Thymus (tissue), 14 donors: ENCODE measurements at places on chromosomes 13 and 19.

DNA sequence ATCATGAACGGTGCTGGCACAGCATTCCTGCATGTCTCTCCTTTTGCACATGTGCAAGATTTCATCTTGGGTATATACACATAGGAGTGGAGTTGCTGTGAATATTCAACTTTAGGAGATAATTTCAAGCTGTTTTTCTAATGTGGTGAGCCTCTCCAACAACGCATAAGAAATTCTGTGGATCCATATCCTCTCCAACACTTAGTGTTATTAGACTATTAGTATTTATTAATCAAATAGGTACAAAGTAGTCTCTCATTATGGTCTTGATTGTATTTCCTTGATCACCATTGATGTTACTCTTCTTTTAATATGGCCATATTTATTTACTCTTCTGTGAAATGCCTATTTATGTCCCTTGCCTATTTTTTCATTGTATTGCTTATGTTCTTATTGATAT is 114.5 kb downstream of the URI1 start:
- no peak for DNase-seq

- DNase-seq, result no peak
Measured at GRCh38 chr19:18593367-18594095, 4.9 kb downstream of the REX1BD start.

- DNase-seq, result no peak
Measured at GRCh38 chr13:85879014-85879413, 79.8 kb upstream of the SLITRK6 start.

DNA sequence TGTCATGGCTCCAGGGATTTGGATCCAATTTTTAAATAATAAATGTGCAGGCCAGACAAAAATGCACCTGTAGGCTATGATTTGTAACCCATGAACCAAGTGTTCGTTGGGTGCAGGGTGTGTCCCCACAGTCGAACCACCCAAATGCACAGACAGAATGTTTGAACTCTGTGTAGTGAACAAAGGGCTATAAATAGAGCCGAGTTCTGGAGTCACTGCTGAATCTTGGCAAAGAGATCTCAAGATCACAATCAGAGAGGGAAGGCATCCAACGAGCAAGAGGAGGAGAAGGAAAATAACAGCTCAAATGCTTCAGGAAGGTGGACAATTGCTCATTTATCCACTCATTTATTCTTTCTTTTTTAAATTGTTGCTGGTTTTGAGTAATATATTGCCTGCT is 547.9 kb downstream of the FGF9 start:
- no peak for DNase-seq

DNA sequence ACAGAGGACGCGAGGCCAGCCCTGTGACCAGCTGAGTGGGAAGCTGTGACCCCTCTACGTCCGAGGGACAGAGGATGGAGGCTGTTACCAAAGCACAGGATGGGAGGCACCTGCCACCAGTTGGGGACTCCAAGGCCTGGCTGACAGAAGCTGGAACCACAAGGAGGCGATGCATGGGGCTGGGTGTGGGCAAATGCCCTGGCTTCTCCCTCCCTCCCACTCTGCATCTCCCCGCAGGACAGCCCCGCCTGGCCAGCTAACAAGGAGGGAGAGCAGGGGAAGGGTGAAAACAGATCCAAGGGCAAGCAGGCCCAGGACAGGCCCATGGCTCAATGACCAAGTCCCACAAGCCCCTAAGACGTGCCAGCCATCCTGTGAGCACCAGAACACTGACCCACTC is 28.6 kb downstream of the AKT2 start:
- no peak for DNase-seq

DNA sequence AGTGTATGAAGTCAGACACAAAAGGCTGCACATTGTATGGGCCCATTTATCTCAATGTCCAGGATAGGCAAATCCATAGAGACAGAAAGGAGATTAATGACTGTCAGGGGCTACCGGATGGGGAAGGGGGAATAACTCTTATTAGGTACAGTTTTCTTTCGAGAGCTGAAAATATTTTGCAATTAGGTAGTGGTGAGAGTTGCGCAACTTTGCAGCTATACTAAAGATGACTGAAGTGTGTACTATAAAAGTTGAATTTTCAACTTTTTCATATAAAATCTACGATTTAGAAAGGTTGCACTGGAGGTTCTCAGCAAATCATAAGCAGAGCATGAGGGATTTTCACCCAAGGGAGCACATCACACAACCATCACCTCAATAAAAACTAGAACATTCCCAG is 16.1 kb upstream of the SLC15A1 start:
- DNase-seq, result no peak

- no peak for DNase-seq
Measured at GRCh38 chr19:43684326-43684725, 14.4 kb upstream of the PLAUR start.

- DNase-seq, result no peak
Measured at GRCh38 chr19:4229179-4229931, at the start of gene EBI3. TSS of gene EBI3 (plus strand) at chr19:4229523. CDS start at chr19:4229551, 28 bp downstream.
